ENCODE measurements at places on chromosomes 6 and 20.

GRCh38 chr6:35360349-35361138 lies 18.2 kb downstream of the PPARD start:
- DNase-seq: no peak

DNA sequence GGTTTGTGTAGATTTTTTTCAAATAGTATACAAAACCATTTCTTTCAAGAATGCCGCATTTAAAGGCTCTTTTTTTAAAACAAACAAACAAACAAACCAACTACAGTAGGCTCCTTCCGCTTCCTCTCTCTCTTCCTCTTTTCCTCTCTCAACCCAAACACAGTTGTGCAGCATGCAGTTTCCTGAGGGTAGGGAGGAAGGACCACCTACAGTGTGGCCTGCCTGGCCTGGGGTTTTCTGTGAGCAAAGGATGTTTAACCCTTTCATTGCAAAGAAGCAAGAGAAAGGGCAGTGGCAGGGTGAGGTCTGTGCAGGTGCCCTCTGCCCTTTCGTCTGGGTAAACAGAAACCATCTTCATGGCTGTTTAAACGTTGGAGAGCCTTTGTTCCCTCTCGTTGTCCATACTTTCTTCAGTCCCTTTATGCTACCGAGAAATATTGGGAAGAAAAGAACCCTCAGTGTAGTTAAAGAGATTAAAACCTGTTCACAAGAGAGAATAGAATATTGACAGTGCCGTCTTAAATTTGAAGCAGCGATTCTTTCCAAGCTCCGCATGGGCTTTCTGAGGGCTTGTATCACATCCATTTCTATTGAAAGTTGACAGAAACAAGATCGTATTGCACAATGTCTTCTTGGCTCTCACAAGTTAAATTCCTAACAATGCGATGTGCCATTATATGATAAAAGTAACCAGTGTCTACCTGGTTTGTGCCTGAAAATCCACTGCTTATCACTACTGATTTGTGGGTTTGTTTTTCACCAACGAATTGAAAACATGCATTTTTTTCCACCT lies 215.5 kb upstream of the SNX9 start:
- DNase-seq: no peak

DNA sequence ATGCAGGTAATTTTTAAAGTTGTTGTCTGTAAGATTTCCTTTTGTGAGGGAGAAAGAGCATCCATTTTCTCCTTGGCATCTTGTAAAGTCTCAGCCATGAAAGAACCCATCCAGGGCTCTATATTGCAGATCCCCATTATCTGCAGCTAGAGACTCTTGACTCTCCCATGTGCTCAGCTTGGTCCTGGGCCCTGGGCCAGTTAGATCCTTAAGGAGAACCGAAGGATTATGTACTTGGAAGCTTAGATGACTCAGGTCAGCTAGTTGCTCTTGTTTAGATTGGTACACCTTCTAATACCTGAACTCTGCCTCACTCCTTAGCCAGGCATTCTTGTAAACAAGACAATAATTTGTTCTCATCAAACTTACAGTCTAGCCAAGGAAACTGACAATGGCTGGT lies 1617.6 kb downstream of the KHDRBS2 start:
- no peak for DNase-seq

DNA sequence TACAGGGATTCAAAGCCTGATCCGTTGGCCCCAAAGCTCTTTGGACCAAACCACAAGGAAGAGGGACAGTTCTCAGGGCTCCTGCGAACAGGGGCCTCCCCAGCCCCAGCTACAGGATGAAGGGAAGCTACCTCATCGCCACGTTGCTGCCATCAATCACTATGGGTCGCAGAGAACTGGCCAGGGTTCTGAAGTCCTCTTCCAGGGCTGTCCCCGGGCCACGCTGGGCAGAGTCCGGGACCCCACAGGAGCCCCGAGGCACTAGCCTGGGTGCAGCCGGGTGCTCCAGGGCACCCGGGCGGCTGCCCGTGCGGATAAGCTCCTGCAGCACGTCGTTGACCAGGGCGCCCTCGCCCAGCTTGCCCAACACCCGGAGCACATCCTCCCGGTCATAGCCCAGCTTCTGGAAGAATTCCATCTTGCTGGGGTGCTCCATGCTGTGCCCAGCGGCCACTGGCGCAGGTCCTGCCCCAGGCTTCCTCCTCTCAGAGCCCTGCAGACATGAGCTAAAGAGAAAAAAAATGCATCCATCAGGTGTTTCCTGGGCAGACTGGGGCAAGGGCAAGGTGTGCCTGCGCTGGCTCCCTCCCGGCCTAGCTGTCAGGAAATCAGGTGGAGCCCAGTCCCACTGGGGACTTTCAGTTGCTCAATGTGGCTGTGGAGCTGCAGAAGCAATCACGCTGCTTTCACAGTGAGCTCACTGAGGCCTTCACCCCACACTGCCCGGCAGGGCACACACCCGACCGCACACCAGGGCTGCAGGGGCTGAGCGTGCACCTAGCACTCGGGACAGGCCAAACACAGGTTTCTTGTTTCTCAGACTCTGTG lies 10.5 kb downstream of the ZC3H12D start:
- no peak for DNase-seq

- no peak for DNase-seq
These were observed 117.0 kb downstream of the RTN4IP1 start for GRCh38 chr6:106512048-106512967.

GRCh38 chr20:24481173-24481572 lies 11.7 kb downstream of the SYNDIG1 start:
- no peak for DNase-seq

DNA sequence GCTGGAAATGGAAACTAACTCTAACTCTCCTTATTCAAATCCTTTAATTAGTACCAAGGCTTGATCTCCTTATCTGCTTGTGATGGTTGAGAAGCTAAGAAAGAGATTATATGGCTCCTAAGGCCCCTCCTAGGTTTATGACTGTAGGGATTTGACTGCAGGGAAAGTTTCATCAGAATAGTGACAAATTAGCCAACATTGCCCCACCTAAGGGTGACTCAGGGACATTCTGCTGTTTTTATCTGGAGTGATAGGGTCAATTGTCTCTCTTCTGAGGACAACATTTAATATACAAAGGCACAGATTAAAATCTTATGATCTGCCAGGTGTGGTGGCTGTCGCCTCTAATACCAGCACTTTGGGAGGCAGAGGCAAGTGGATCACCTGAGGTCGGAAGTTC lies 138.1 kb upstream of the MARCKS start:
- DNase-seq: no peak

DNA sequence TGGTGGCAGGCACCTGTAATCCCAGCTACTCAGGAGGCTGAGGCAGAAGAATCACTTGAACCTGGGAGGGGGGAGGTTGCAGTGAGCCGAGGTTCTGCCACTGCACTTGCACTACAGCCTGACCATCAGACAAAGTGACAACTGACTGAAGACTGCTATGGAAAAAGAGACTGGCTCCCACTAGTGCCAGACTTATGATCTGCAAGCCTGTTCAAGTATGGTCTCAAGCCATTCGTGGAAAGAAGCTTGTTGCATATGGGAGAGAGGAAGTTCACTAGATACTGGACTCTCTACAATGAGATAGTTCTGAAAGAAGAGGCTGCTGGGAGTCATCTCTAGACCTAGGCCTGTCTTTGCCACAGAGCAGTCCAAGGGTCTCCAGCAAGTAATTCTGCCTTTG lies 26.7 kb downstream of the MDN1 start:
- DNase-seq: no peak

DNA sequence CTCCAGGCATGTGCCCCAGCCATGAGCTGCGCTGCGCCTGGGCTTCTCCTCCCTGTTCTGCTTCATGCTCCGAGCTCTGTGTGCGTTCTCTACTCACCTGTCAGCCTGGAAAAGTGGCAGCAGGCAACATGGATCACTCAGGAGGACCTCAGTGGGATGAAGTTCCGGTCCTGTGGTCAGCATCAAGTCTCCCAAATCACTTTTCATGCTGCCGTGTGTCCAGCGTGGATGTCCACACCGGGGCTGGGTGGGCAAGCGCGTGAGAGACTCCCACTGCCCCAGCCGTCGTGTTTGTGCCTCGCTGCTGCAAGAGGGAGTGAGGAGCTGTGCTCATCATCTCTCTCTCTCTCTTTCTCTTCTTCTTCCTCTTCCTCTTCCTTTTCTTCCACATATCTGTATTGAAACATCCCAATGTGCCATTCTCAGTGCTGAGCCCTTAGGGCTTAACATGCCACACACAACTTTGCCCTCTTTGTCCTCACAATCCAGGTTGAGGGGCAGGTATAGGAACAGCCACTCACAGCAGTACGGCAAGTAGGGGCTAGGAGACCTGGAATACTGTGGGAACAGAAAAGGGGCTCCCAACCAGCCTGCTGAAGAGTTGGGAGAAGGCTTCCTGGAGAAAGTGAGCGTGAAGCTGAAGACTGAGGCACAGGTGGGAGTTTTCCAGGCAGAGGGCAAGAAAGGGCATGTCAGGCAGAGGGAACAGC lies 3.8 kb upstream of the PDYN start:
- no peak for DNase-seq

DNA sequence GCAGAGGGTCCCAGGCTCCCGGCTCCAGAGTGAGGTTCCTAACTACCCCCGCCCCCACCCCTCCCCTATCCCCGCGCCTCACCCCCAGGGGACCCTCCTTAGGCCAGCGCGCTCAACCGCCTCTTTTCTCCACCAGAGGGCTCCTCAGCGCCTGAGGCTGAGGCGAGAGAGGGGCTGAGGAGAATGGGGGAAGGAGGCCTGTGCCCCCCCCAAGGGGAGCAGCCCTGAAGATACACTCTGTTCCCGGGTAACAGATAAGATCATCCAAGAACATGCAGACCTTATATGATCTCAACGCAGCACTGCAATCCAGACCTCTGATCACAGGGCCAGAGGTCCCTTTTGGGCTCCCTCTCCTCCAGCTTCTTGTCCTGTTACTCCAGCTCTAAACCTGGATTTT lies 43.3 kb upstream of the MRPS10 start:
- DNase-seq: no peak

- no peak for DNase-seq
These were observed 19.5 kb downstream of the RIMS4 start for GRCh38 chr20:44790638-44791393.

- DNase-seq: no peak
These were observed 215.3 kb upstream of the SSTR4 start for GRCh38 chr20:22819784-22820183.

GRCh38 chr6:144095134-144096002 lies at the start of gene SF3B5:
TSS of gene SF3B5 (minus strand) at chr6:144095573. CDS start at chr6:144095497, 76 bp downstream.
- peak; percentile 96 for DNase-seq

GRCh38 chr20:23488996-23489395 lies 1.9 kb upstream of the CST8 start:
- no peak for DNase-seq

DNA sequence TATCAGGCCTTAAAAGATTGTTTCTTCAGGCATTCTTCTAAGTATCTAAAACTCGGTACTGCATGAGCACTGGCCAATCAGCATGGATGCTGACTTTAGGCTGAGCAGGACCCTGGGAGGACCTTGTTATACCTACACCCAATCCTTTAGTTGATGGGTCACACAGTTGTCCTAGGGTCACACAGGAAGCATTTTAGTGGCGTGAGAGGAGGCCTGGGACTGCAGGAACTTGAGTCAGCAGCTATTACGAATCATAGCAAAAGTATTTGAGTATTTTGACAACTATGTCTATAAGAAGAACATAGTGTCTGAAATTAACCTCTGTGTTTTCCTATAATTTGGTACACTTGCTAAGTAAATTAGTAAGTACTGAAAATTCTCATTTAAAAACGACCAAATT lies 741.4 kb downstream of the HACE1 start:
- no peak for DNase-seq

- no peak for DNase-seq
These were observed 801.4 kb upstream of the EYS start for GRCh38 chr6:66508433-66508832.

GRCh38 chr6:54074578-54075195 lies 36.6 kb upstream of the MLIP start:
- DNase-seq: no peak

GRCh38 chr6:113597231-113597583 lies 259.9 kb upstream of the MARCKS start:
- DNase-seq: no peak

GRCh38 chr6:24718449-24719124 lies 367 bp downstream of the C6orf62 start:
- DNase-seq: no peak

DNA sequence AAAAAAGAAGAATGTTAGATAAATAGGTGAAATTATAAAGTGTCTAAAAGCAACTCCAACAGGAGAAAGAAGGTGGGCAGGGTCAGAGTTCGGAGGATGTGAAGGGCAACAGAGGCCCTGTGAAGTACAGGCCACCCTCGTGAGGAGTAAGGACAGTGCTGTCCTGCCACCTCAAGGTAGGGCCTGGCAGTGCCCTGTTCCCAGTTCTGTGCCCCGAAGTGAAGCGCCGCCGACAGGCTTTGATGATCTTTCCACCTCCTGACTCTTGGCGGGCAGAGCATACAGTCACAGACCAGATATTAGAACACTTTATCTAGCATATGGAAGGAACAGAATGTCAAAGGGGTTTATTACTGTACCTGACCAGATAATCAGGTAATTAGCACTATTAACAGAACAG lies 75.8 kb downstream of the GJA10 start:
- no peak for DNase-seq

DNA sequence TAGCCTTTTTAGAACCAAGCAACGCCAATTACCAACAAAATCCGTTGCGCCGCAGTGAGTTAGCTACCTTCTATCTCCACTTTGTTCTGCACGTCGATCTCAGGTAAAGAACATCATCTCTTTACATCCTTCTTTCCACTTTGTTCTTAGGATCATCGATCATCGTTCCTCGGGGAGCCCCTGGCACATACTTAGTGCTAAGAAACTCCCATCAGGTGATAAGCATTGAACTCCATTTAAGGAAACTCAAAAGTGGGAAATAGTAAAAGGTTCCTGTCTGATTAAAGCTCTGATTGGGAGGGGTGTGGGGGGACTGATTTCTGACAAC lies 227.0 kb upstream of the PRSS16 start:
- no peak for DNase-seq

DNA sequence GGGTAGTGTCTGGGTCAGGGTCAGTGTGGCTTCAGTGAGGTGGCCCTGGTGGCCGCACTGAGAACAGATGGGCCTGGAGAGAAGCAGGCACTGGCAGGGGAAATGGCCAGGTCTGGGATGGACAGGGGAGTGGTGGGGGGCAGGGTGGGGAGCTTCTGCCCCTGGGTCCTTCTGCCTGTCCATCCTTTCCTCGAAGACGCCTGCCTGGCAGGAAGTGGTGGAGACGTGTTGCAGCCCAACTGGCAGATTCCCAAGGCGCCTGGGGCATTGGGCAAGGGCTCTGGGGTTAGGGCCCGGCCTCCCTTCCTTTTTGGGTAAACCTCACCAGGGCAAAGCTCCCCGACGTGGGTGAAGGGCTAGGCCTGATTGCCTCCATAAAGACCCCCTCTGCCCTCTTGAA lies 10.4 kb downstream of the SRC start:
- no peak for DNase-seq

GRCh38 chr6:23088761-23089160 lies 519.4 kb downstream of the HDGFL1 start:
- no peak for DNase-seq

GRCh38 chr6:84135291-84135690 lies 92.2 kb downstream of the CEP162 start:
- DNase-seq: no peak
